ENCODE measurements at places on chromosomes 1 and 21. TPM values are rescaled to one million over a fixed set of nuclear protein-coding genes. Genes with fewer than 3 reads are reported as not detected.
A peak's percentile ranks its signal among the peaks of the same experiment; 100 is the strongest.

- DNase-seq, result peak; percentile 46
- peaks cover 9% of the 10 kb centered on the region for H3K4me1 ChIP-seq
- H3K27ac ChIP-seq, result no peak overlapping the region
- no peak overlapping the region for H3K4me3 ChIP-seq
Measured at GRCh38 chr1:57623039-57623790, 199.4 kb upstream of the DAB1 start.

- no peaks in the 10 kb centered on the region for H3K27me3 ChIP-seq
- H3K27ac ChIP-seq, result no peak overlapping the region
- H3K4me3 ChIP-seq, result no peak overlapping the region
- no peaks in the 10 kb centered on the region for H3K4me1 ChIP-seq
- no peak for DNase-seq
Measured at GRCh38 chr1:27057801-27058625, 45.4 kb upstream of the TENT5B start.

GRCh38 chr1:114316204-114316603, 162.5 kb upstream of the SYT6 start:
- H3K27ac ChIP-seq, result no peak overlapping the region
- H3K4me1 ChIP-seq, result no peaks in the 10 kb centered on the region
- no peak for DNase-seq
- H3K36me3 ChIP-seq, result no peaks in the 10 kb centered on the region
- no peak overlapping the region for H3K4me3 ChIP-seq

GRCh38 chr1:74714429-74715235, 18.2 kb downstream of the CRYZ start:
- H3K4me3 ChIP-seq, result no peak overlapping the region
- no peak for DNase-seq
- H3K36me3 ChIP-seq, result no peaks in the 10 kb centered on the region
- no peaks in the 10 kb centered on the region for H3K4me1 ChIP-seq
- no peaks in the 10 kb centered on the region for H3K27me3 ChIP-seq

DNA sequence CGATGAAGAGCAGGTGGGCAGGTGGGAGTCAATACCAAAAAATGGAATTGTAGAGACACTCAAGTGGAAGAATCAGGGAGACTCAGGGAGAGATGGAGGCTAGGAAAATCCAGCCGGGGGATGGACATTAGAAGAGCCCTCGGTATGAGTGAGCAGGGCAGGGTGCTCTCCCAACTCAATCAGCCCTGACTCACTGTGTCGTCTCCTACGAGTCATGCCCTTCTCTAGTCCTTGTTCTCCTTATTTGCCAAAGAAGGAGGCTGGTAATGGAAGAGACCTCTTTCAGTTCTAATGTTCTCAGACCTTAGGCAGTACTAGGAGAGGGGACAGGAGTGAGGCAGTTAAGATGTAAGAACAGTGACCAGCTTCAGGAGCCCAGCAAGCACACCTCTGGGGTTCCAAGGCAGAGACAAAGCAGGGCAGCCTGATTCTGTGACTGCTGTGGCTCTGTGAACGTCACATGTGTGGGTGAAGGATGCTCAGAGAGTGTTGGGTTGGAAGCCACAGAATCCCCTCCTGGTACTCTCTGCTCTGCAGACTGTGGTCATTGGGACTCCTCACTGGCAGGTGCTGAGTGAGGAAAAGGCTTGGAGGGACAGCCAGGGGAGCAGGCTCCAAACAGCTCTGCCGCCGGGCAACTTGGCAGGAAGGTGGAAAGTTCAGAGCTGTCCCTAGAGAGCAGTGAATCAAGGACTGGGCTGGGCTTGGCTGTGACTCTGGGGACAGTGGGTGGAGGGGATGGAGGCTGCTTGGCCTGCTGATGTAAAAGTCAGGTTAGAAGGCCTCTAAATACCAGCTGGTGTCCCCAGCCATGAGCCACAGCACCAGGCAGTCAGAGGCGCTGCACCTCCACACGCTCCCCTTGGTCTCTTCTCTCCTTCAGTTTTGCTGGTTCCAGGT, 11.1 kb upstream of the GJA5 start:
- no peaks in the 10 kb centered on the region for H3K27me3 ChIP-seq
- H3K27ac ChIP-seq, result no peak overlapping the region
- H3K36me3 ChIP-seq, result no peaks in the 10 kb centered on the region
- DNase-seq, result no peak
- no peak overlapping the region for H3K4me3 ChIP-seq

DNA sequence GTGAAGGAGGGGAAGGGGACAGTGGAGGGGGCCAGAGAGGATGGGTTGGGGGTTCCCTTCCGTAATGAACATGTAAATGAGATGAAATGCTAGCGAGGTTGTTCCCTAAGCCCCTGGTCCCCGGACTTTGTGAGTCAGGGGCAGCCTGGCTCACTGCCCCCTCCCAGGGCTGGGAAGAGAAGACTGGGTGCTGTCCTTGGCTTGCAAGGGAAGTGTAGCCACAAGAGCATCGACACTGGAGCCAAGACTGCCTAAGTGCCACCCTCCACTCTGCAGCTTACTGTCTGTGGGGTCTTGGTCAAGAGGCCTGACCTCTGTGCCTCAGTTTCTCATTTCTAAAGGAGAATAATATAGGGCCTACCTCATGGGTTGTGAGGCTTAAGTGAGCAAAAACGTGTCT, 483 bp downstream of the PEAR1 start:
- H3K4me1 ChIP-seq, result peaks cover 19% of the 10 kb centered on the region
- H3K4me3 ChIP-seq, result peak overlapping the region; percentile 39
- no peaks in the 10 kb centered on the region for H3K27me3 ChIP-seq
- DNase-seq, result no peak
- peak overlapping the region; percentile 94 for H3K27ac ChIP-seq

- peaks cover 2% of the 10 kb centered on the region for H3K4me1 ChIP-seq
- no peak overlapping the region for H3K4me3 ChIP-seq
- H3K27ac ChIP-seq, result no peak overlapping the region
- DNase-seq, result no peak
Measured at GRCh38 chr1:174988986-174989385, 10.8 kb upstream of the CACYBP start.

DNA sequence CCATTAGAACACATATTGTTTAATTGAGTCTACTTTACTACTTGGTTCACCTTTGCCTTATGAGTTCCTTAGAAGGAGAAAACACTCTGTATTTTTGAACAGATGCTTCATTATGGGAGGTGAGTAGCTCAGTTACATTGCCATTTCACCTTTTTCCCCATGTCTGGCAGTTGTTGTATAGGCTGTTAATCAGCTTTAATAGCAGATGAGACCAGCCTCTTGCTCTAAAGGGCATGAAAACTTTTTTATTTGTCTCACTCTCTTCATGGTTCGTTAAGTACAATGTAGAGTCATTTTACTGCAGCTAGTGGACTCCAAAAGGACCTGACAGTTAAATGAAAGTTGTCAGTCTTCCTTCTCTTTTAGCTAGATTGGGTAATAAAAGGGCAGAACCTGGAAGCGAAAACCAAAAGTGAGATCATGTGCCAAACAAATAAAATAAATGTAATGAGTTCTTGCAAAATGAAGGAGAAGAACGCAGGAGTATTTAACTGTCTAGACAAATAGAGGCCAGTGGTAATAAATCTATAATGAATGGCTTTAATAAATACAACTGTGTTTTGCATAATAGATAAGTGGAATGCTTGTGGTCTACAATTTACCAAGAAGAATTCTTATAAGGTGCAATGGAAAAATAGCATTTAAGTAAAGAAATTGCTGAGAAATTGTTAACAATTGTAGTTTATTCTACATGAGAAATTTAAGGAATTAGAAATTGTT, 180.0 kb upstream of the NEGR1 start:
- no peaks in the 10 kb centered on the region for H3K4me1 ChIP-seq
- H3K4me3 ChIP-seq, result no peak overlapping the region
- no peak for DNase-seq
- no peaks in the 10 kb centered on the region for H3K36me3 ChIP-seq

DNA sequence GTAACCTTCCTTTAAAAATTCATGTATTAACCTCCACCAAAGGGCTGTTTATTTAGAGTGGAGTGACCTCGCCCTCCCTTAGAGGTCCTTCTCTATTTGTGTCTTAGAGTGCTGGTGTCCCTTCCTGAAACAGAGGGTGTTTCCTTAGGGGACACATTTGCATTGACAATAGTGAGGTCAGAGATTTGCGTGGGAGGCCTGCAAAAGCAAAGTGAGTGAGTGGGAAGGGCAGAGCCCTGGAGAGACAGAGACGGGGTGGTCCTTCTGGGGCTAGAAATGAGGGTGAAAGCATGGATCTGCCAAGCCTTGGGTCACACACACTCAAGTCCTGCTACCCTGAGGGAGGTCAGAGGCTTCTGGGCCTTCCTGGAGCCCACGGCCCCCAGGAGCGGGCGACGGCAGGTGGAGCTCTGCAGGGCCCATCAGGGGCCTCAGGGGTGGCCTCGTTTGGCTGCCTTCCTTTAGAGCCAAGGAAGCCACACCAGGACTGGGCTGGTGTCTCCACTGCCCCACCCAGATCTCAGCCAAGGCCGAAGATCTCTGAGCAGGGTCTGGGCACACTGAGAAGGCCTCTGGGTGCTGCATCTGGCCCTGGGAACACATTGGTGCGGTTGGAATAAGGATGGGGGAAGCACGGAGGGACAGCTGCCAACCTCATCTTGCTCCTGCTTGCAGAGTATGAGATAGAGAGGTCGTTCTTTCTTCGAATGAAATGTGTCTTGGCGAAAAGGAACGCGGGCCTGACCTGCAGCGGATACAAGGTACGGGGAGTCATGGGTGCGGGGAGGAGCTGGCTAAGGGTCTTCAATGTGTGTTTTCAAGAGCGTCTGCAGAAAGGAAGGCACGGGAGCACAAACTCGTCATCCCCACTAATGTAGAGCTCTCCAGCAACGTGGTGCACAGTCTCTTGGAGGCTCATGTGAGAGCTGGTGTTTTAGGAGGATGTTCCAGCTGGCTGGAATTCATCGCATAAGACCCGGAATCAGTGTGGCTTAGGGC, 23.8 kb downstream of the SIM2 start:
- DNase-seq, result no peak
- H3K27me3 ChIP-seq, result no peaks in the 10 kb centered on the region
- H3K4me3 ChIP-seq, result no peak overlapping the region

GRCh38 chr1:92747735-92748134, 37.2 kb downstream of the EVI5 start:
- H3K27me3 ChIP-seq, result no peaks in the 10 kb centered on the region
- H3K36me3 ChIP-seq, result no peaks in the 10 kb centered on the region
- no peak overlapping the region for H3K27ac ChIP-seq

DNA sequence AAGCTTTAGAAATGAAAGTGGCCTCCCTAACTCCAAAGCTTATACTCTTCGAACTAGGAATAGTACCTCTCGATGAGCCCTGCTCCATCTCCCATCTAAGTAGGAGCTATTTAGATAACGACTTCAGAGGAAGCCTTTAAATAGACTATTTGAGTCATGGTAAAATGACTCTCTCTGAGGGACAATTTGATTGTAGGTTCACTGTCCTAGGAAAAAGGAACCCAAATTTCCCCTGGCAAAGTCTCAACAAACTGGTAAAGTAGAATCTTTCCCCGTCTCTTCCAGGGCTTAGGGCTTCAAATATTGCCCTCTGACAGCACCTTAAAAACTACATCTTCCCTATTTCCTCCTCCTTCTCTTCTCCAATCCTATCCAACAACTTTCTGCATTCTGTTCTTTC, 2.0 kb upstream of the FCER1A start:
- DNase-seq, result no peak
- no peaks in the 10 kb centered on the region for H3K36me3 ChIP-seq
- H3K27ac ChIP-seq, result no peak overlapping the region
- no peaks in the 10 kb centered on the region for H3K27me3 ChIP-seq
- H3K4me1 ChIP-seq, result no peaks in the 10 kb centered on the region

DNA sequence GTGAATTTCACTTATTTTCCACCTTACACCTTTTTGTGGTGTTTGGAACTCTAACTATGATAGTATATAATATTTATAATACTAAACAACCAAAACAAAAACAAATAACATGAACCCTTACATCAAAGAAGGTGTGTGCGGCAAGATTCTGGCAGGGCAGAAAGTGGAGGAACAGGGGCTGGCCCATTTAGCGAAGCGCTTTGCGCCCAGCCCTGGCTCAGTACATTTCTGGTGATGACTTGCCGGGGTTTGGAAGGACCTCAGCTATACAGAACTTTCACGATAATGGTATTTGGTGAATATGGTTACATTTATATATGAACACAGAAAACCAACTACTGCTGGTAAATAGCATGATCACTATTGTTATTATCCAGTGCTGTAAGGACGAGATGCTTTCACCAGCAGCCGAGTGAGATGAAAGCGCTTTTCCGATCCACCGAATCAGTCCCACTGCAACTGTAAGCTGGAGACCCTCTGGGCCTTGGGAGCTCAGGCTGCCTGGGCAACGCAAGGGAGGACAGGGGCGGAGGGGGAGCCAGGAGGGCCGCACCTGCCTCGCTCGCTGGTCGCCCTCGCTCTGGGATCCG, 63.9 kb downstream of the CD247 start:
- H3K4me3 ChIP-seq, result peak overlapping the region; percentile 50
- H3K36me3 ChIP-seq, result no peaks in the 10 kb centered on the region
- no peaks in the 10 kb centered on the region for H3K27me3 ChIP-seq
- no peak for DNase-seq

GRCh38 chr1:48629867-48630266, 146.8 kb downstream of the BEND5 start:
- H3K27ac ChIP-seq, result no peak overlapping the region
- no peak overlapping the region for H3K4me3 ChIP-seq
- H3K27me3 ChIP-seq, result no peaks in the 10 kb centered on the region
- no peak for DNase-seq
- H3K4me1 ChIP-seq, result no peaks in the 10 kb centered on the region

GRCh38 chr21:31218830-31219608, 125.0 kb downstream of the TIAM1 start:
- H3K27me3 ChIP-seq, result no peaks in the 10 kb centered on the region
- no peak overlapping the region for H3K4me3 ChIP-seq
- DNase-seq, result peak; percentile 37
- H3K27ac ChIP-seq, result no peak overlapping the region
- H3K36me3 ChIP-seq, result no peaks in the 10 kb centered on the region

DNA sequence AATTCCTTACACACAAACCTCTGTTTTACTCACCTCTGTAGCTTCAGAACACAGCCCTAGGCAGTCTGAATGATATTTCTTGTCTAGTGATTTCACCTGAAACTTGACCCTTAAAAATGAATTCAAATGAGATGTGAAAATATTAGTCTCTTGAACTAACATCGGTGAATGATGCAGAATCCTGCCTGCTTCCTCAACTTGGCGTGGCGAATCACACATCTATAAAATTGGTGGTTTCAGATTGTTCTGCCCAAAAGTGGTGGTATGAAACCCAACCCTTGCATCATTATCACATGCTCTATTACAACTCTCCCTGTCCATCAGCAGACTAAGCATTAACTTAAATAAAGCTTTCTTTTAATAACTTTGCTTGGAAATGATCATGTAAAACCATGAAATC, 26.9 kb upstream of the C1orf21 start:
- DNase-seq, result no peak
- H3K36me3 ChIP-seq, result no peaks in the 10 kb centered on the region
- H3K27ac ChIP-seq, result no peak overlapping the region
- no peak overlapping the region for H3K4me3 ChIP-seq

Gene SPATA1
- total RNA-seq, result not detected

Gene MTR
- 52.5 TPM for total RNA-seq

Gene ANKRD35
- 2.2 TPM for total RNA-seq

Gene EDARADD
- 0.48 TPM for total RNA-seq

Gene MMEL1
- total RNA-seq, result not detected

Gene LCE2D
- total RNA-seq, result not detected

Measured in ovary (tissue), 10 donors.